ENCODE measurements at places on chromosomes 4 and X.

DNA sequence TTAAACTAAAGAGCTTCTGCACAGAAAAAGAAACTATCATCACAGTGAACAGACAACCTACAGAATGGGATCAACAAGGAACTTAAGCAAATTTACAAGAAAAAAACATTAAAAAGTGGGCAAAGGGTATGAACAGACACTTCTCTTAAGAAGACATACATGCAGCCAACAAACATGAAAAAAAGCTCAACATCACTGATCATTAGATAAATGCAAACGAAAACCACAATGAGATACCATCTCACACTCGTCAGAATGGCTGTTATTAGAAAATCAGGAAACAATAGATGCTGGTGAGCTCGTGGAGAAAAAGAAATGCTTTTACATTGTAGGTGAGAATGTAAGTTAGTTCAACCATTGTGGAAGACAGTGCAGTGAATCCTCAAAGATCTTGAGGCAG is 27.8 kb downstream of the PAPSS1 start:
- DNase-seq: no peak

DNA sequence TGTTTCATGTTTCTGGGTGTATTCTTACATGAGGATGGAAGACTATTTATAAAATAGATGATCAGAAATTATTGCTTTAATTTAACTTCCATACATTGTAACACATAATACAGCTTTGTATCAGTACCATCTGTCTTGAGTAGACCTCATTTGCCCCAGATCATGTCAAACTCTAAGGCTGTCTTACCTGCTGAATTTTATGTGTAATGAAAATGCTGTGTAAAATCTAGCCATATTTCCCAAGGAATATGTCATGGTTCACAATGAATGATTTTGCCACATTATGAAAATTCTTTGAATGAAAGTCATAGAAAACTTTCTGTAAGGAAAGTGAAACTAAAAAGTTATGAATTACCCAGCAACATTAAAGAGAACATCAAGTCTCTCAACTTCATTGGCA is 7.4 kb downstream of the BDH2 start:
- no peak for DNase-seq

GRCh38 chr4:75107755-75108612 is 175.1 kb downstream of the PARM1 start:
- no peak for DNase-seq

- DNase-seq: no peak
Measured at GRCh38 chrX:9183481-9183880, 149.6 kb upstream of the FAM9B start.

- no peak for DNase-seq
Measured at GRCh38 chr4:56860781-56861180, 39.3 kb upstream of the SPINK2 start.

DNA sequence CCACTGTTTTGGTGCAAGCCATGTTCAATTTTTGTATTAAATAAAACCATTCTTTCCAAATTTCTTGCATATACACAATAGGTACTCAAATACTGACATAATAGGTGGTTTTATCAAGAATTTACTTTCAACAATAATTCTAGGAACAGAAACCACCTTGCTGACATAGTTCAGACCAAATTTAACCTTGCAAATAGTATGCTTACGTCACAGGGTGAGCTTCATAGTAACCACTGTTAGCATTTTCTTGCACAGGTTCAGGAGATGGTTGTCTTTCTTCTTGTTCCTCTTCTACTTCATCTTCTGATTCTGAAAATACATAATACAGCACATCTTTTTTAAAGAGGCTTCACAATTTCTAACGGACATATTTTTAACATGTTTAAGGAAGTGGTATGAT is 17.6 kb downstream of the G3BP2 start:
- no peak for DNase-seq

DNA sequence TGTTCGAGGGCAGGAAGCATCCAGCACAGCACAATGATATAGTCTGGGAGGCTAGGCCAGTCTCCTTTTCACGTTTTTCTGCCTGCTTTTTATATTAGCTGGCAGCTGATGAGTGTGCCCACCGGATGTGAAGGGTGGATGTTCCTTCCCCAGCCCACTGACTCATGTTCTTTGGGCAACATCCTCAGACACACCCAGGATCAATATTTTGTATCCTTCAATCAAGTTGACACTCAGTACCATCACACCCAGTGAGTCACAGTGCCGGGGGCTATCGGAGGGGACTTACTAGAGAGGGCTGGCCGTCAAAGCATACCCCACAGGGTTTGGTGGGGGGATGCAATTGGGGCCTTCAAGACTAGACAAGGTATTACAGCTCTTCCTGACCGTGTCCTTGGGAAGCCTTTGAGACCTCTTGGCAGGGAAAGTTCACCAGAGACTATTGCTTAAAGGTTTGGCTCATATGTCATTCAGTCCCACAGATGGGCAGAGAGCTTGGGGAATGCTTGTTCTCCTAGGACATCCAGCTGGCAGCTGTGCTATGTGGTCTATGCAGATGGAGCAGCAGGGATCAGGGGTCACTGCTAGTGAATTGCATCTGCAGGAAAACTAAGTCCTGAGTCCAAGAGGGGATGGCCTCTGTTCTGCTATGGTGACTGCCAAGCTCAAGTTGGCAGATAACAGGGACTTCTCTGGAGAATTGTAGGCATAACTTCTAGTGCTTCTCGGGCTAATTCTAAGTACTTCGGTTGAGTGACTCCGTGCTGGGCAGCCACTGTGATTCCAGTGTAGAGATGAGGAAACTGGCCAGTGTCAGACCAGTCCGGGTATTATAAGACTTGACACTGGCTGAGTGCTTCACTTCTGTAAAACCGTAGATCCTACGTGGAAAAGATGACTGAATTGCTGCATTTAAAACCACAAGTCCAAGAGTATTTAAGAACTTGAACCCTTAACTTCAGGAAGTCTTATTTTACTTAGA is 12.9 kb upstream of the WDR1 start:
- DNase-seq: no peak

DNA sequence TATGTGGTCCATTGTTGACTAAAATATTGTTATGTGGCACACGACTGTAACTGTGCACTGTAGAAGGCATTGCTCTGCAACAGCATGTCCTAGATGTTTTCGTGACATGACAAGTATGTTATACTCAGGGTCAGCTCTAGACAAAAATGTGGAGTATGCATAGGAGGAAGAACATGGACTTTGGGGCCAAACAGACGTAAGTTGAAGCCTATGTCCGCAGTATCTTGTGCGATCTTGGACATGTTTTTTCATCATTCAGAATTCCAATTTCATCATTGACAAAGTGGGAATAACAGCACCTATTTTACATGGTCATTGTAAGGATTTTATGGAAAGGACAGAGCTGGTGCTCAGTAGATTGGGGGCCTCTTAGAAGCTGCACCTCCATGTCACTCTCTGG is 27.7 kb upstream of the PROM1 start:
- no peak for DNase-seq

DNA sequence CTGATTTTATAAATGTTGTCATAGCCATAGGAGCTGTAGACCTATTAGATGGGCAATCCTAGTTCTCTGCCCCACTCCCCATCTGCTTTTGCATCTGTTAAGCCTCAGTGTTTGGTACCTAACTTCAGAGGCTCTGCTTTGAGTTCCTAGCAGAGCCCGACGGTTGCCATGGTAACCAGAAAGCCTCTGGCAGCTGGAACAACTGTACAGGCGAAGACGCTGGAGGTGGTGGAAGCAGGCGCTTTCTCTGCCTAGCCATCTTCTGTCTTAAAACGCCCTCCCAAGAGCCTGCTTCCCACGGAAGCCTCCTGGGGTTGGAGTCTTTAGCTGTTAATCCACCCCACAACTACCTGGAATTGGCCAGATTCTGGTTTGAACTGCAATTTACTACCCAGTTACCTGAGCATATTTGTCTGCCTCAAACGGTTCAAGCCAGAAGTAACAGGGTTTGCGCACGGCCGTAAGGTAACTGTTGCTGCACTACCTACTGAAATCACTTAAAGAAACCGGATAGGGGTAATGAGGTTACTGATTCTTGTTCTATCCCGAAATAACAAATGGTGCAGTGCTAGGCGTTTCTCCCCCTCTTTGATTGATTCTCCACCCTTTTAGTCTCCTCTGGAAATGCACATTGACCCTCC is 1.0 kb upstream of the GABRG1 start:
- no peak for DNase-seq

- DNase-seq: no peak
Measured at GRCh38 chr4:182225257-182225852, 17.8 kb upstream of the TENM3 start.

- no peak for DNase-seq
Measured at GRCh38 chr4:125734504-125734903, 419.7 kb downstream of the FAT4 start.

All from foreskin fibroblast (primary cell).